ENCODE measurements at places on chromosomes 16 and 17.

DNA sequence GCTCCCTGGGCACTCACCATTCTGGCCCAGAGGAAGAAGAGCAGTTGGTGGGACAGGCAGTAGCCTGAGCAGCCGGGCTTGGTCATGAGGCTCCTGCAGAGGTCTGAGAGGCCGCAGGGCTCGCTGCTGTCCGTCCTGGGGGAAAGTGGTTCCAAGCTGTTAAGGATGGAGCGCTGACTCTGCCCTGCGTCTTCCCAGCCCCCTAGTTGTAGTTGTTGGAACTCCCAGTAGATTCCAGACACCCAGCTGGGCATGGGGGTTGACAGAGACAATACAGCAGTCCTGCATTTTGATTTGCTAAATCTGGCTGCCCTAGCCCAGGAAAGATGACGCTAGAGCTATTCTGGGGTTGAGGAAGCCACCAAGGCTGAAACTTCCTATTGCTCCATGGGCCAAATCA lies 7.3 kb downstream of the C16orf89 start:
- no peak for DNase-seq

- DNase-seq, result no peak
These were observed 43.2 kb downstream of the SOCS1 start for GRCh38 chr16:11212798-11213196.

- DNase-seq, result no peak
These were observed 7.3 kb downstream of the SYCE1L start for GRCh38 chr16:77206533-77206932.

DNA sequence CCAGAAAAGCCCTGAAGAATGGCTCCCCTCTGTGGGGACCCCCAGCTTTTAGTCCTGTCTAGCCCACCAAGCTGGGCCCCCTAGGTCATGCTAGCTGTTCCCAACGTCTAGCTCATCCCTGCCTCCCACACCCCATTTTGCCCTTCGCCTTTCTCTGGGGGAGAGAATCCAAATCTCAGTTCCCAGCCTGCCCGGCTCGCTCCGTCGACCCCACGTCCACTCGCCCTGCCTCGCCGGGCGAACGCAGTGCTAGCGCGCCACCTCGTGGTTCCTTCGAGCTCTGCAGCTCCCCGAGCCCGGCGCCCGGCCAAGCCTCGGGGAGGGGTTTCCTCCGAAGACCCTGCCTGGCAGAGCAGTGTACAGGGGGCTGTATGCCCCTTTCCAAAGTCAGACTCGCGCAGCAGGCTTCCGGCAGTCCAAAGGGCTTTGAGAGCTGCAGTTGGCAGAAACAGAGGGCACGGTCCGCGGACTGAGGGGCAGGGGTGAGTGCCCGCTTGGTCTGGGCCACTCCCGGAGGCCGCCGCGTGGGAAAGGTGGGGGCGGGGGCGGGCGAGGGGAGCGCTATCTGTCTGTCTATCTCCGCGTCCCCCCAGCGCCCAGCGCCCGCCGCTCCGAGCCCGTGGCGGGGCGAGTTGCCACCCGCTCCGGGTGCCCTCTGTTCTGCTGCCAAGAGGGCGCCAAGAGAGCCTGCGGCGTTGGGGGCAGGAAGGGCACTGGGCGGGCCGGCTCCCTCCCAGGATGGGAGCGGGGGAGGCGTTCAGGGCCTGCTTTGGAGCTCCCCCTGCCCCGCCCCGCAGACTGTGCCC lies 1.7 kb upstream of the DLX3 start:
- DNase-seq, result no peak

GRCh38 chr16:25093208-25094061 lies 18.1 kb upstream of the LCMT1 start:
- DNase-seq, result no peak
